ENCODE measurements at places on chromosomes 7 and 10. TPM values are rescaled to one million over a fixed set of nuclear protein-coding genes. Genes with fewer than 3 reads are reported as not detected.

Gene NAT16
- total RNA-seq = not detected

DNA sequence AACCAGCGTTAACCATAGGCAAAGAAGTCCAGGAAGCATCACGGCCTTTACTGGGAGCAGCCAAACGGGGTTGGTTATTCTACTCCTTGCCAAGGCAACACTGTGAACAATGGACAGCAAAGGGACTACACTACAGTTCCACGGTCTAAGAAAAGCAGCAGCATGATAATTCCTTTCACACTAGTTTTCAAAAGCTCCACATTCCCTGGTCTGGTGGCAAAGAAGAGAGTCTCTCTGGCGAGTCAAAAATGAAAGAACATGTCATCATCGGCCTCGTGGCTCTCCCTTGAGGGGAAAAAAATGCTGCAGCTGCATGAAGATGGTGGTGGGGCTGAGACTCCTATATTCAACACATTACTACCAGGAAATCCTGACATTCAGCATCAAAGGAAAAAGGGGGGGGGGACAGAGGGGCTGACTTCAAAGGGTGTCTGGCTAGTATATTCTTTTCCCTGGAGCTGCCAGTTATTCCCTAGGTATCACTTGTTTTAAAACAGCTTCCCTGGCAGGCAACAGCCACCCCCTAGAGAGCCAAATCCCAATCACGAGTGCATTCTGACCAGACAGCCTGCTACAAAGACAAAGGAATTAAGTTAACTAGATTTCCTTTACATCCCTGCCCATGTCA is 49.1 kb downstream of the SLC37A3 start:
- no peak for DNase-seq
- H3K36me3 ChIP-seq = peaks cover 20% of the 10 kb centered on the region
- no peak overlapping the region for H3K4me3 ChIP-seq

- no peaks in the 10 kb centered on the region for H3K27me3 ChIP-seq
- H3K36me3 ChIP-seq = no peaks in the 10 kb centered on the region
- DNase-seq = no peak
- no peak overlapping the region for H3K27ac ChIP-seq
- H3K4me3 ChIP-seq = no peak overlapping the region
- H3K4me1 ChIP-seq = peaks cover 8% of the 10 kb centered on the region
Measured at GRCh38 chr10:100510533-100511308, 8.9 kb downstream of the SEC31B start.

- H3K4me1 ChIP-seq = peaks cover 11% of the 10 kb centered on the region
- H3K27me3 ChIP-seq = peaks cover 14% of the 10 kb centered on the region
- no peak for DNase-seq
- H3K27ac ChIP-seq = no peak overlapping the region
- H3K36me3 ChIP-seq = peaks cover 5% of the 10 kb centered on the region
Measured at GRCh38 chr7:99994819-99995218, 19.0 kb upstream of the AZGP1 start.

DNA sequence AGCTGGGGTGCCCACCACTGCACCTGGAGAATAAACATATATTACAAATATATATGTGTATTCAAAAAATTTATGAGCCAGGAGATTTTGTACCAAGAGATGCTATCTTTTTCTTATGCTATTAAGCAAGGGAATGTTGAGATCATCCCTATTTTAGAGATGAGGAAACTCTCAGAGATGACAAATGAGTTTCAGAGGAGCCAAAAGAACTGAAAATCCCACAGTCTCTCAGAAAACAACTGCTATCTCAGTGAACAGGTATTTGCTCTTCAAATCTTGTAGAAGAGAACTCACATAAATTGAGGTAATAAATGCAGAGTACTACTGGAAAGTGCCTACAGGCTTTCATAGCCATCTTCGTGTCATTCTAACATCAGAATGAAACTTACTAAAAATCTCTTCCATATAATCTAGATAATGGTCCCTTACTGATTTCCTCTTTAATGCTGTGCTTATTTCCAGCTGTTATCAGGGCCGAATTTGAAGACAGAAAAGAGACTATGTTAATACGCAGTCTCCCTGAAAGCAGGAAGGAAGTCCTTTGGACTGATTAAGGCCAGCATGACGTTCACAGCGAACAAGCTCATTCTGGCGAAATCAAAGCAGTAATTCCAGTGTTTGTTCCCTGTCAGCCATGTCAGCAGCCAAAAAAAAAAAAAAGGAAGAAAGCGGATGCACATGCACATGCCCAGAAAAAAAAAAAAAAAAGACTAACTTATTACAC is 29.4 kb upstream of the ANAPC16 start:
- no peak for DNase-seq
- H3K36me3 ChIP-seq = peaks cover 6% of the 10 kb centered on the region
- H3K27ac ChIP-seq = no peak overlapping the region
- H3K4me1 ChIP-seq = no peaks in the 10 kb centered on the region
- H3K4me3 ChIP-seq = no peak overlapping the region

Gene DRGX
- not detected for total RNA-seq

- no peak overlapping the region for H3K4me3 ChIP-seq
- no peaks in the 10 kb centered on the region for H3K36me3 ChIP-seq
Measured at GRCh38 chr10:11307004-11307403, 289.3 kb downstream of the CELF2 start.

Gene SLC18A2
- not detected for total RNA-seq

Gene SLC13A4
- total RNA-seq = not detected

Gene COL28A1
- total RNA-seq = 3.2 TPM

DNA sequence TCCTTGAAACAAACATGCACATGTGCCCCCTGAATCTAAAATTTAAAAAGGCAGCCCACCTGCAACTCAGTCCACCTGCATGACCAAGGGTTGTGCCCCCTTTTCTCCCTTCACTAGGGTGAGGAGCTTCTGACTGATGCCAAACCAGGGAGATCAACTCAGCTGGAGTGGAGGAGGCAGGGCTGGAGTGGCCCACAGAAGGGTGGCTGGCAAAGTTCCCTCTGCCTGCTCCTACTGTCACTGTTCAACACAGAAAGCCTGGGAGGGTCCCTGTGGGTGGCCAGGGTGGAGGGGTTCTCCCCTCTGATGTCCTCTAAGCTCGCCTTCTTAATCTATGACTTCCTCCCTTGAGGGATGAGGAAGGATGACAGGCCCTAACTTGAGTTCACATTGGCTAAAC is 55.7 kb upstream of the ANTXRL start:
- H3K27ac ChIP-seq = no peak overlapping the region
- no peak overlapping the region for H3K4me3 ChIP-seq

DNA sequence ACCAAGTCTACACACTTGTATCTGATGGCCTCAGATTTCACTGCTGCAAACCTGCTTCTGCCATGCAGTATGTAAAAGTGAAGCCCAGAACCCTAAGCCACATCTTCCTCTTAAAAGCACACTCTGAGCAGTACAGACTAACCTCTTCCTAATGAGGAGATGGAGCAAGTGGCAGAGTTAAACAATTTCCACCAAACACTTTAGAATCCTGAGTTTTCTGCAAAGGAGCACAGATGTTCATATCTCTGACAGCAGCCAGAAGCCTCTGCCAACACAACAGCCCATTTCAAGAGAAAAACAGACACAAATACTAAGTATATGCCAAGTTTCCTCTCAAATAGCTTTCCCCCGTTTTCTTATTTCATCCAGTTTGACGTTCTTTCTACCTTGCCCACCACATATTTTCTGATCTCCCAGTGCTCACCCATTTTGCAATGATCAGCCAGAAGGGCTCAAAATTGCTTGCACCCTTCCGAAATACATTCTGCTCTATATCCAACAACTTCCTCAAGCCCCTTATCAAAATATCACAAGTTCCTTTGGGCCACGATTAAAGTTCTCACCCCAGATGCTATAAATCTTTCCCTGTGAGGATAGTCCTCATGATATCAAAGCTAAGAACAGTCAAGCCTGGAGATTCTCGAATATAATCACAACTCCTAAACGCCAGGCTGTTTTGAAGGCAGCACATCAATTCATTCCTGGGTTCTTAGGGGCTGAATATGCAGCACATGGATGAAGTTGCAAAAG is 27.5 kb downstream of the ELMO1 start:
- peaks cover 15% of the 10 kb centered on the region for H3K27me3 ChIP-seq
- no peaks in the 10 kb centered on the region for H3K36me3 ChIP-seq
- no peaks in the 10 kb centered on the region for H3K4me1 ChIP-seq
- no peak for DNase-seq
- no peak overlapping the region for H3K27ac ChIP-seq

DNA sequence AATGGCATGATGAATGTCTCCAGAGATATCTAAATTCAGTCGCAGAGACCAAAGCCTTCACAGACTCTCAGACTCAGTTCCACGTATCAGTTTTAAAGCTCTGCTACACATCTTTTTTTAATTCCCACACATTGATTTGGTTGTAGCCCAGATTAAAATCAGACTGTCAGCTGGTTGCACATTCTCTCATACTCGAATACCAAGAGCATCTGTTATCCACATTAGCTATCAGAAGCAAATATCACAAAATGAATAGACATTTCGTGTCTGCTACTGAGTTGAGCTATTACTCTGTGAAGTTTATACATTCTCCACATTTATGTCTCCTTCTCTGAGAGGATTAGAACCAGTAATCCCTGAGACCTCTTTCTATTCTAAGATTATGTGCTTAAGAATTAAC is 229.2 kb downstream of the GPAM start:
- H3K4me1 ChIP-seq = peaks cover 9% of the 10 kb centered on the region
- H3K27me3 ChIP-seq = no peaks in the 10 kb centered on the region
- no peak overlapping the region for H3K4me3 ChIP-seq
- peaks cover 4% of the 10 kb centered on the region for H3K36me3 ChIP-seq
- no peak overlapping the region for H3K27ac ChIP-seq
- no peak for DNase-seq

GRCh38 chr10:72509206-72509799 is 116.6 kb downstream of the MICU1 start:
- H3K4me3 ChIP-seq = no peak overlapping the region
- DNase-seq = no peak
- H3K27ac ChIP-seq = no peak overlapping the region
- H3K27me3 ChIP-seq = no peaks in the 10 kb centered on the region
- H3K4me1 ChIP-seq = no peaks in the 10 kb centered on the region
- H3K36me3 ChIP-seq = no peaks in the 10 kb centered on the region

DNA sequence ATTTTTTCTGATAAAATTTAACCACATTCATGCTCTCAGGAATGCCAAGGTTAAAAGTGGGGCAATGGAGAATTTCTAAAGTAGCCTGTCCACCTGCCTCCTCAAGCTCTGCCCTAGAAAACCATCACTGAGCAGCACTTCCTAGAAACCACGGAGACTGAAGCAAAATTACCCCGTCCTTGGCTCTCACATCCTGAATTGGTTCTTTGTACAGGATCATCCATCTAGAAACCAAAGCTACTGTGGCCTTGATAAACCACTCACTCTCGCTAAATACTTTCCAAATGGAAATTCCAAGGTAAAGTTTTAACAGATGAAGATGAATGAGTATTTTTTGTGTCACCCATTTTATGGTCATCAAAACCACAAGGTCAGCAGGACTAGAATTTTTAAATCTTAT is 96.6 kb downstream of the AVL9 start:
- peaks cover 10% of the 10 kb centered on the region for H3K4me1 ChIP-seq
- DNase-seq = no peak
- H3K27ac ChIP-seq = no peak overlapping the region
- no peak overlapping the region for H3K4me3 ChIP-seq
- H3K36me3 ChIP-seq = peaks cover 40% of the 10 kb centered on the region

Gene NUDT13
- 0.78 TPM for total RNA-seq

DNA sequence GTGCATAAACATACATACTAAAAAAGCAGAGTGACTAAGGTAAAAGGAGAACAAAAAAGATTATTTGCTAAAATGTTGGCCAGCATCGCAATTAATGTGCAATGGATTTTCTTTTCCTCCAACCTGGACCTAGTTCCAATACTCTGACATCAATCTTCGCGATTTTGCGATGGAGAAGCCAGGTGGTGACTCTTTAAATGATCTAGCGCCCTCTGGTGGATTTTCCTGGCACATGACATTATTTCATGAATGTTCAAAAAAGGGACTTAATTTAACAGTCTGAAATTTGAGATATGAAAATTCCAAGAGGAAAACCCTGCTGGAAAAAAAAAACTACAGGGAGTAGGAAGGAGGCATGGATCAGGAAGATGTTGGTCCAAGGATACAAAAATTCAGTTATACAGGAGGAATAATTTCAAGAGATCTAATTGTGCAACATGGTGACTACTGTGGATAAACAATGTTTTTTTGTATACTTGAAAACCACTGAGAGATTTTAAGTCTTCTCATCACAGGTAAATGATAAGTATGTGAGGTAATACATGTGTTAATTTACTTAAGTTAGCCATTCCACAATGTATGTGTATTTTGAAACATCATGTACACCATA is 4.3 kb upstream of the KCNMA1 start:
- H3K36me3 ChIP-seq = peaks cover 6% of the 10 kb centered on the region
- no peak overlapping the region for H3K4me3 ChIP-seq
- peaks cover 4% of the 10 kb centered on the region for H3K4me1 ChIP-seq
- H3K27ac ChIP-seq = no peak overlapping the region

Gene NUPR2
- total RNA-seq = not detected

- DNase-seq = no peak
- no peaks in the 10 kb centered on the region for H3K36me3 ChIP-seq
- H3K4me3 ChIP-seq = no peak overlapping the region
- H3K4me1 ChIP-seq = peaks cover 17% of the 10 kb centered on the region
Measured at GRCh38 chr7:108017776-108018151, 14.8 kb upstream of the LAMB1 start.

Gene LLCFC1
- total RNA-seq = not detected

- H3K27me3 ChIP-seq = no peaks in the 10 kb centered on the region
- peaks cover 5% of the 10 kb centered on the region for H3K36me3 ChIP-seq
- H3K4me1 ChIP-seq = peaks cover 11% of the 10 kb centered on the region
Measured at GRCh38 chr7:82559193-82559805, 115.7 kb upstream of the CACNA2D1 start.

Gene MET
- 249 TPM for total RNA-seq

Gene SEPTIN7
- total RNA-seq = 269 TPM

Gene BLVRA
- total RNA-seq = 36.4 TPM

DNA sequence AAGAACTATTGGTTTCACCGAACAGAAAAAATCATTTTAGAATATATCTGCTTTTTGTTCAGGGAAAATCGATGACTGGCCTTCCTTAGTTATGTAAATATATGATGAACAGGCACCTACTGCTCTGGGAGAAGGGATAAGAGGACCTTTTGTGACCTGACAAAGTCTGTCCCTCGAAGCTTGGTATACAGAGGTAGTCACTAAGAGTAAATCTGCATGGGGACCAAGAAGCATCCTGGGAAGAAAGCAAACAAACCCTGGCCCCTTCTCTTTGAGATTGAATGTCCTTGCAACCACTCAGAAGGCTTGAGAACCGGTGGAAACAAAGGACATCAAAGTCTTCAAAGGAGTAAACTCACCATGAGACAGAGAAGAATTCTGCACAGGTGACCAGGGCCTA is 52.3 kb downstream of the SKIDA1 start:
- no peak for DNase-seq
- H3K4me1 ChIP-seq = no peaks in the 10 kb centered on the region
- no peaks in the 10 kb centered on the region for H3K27me3 ChIP-seq

Gene DMBT1
- 10.0 TPM for total RNA-seq

DNA sequence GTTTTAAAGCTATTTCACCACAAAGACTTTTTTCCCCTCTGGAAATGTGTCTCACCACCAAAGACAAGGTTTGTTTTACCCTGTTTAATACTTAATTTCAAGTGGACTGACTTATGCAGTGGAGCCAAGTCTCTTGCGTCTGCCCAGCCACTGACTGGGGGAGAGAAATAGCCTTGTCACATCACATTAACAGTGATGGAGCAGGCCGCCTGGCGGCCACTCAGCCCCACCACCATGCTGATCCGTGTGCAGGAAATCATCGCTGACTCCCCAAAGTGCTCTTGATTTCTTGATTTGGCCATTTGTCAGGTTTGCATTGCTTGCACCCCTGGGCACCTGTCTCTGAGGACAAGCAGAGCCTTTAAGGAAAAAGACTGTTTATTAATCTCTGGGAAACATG is 334.1 kb downstream of the GLRX3 start:
- no peaks in the 10 kb centered on the region for H3K27me3 ChIP-seq
- no peak overlapping the region for H3K27ac ChIP-seq
- H3K36me3 ChIP-seq = no peaks in the 10 kb centered on the region
- H3K4me1 ChIP-seq = no peaks in the 10 kb centered on the region
- H3K4me3 ChIP-seq = no peak overlapping the region

Measured in Calu3 (cell line).